Memory B cell (primary cell): ENCODE measurements at places on chromosomes 6 and 20.

- no peak for DNase-seq
Measured at GRCh38 chr6:47207261-47207660, 102.4 kb downstream of the TNFRSF21 start.

DNA sequence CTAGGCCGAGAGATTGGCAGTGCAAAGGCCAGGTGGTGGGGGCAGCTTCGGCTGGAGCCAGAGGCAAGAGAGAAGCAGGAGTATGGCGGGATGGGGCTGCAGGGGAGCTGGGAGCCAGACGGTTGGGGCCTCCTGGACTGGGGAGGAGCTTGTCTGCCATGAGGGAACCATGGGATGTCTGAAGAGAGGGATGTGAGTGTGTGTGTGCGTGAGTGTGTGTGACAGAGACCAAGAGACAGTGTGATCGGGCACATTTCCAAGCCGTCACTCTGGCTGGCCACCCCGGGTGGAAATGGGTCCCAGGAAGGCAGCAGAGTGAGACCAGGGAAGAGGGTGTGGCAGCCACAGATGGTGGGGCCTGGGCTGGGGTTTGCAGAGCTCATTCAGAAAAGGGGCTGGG is 13.8 kb downstream of the PHACTR3 start:
- no peak for DNase-seq

DNA sequence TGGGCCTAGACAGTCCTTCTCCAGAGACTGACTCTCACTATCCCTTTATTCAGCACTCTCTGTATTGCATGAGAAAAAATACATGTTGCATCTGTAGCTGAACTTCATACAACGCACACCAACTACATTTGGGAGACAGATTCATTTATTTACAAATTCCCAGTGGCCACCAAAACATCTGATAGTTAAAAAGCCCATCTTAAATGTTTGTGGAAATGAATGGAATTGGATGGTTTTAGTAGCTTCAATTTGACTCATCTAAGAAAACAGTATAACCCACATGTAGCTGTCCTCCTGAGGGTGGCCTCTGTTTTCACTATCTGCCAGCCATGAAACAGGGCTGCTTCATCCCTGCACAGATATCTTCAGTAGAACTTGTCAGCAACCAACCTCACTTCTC is 116.3 kb downstream of the PCSK2 start:
- DNase-seq: no peak

DNA sequence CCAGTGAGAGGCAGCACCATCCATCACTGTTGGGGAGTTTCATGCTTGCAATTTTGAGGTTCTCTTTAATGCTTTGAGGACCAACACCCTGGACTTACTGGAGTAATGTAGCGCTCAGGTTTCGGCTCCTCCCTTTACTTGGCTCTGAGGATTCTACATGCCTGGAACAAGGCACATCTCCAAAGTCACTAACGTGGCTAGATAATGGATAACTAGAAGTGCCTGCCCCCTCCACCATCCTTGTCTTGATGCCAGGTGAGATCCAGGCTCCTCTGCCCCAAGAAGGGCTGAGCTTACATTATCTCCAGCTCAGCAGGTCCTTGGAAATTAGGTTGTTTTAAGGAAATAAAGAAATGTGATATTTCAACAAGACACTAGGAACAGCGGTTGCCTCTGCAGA is 75.5 kb upstream of the ZNFX1 start:
- no peak for DNase-seq

DNA sequence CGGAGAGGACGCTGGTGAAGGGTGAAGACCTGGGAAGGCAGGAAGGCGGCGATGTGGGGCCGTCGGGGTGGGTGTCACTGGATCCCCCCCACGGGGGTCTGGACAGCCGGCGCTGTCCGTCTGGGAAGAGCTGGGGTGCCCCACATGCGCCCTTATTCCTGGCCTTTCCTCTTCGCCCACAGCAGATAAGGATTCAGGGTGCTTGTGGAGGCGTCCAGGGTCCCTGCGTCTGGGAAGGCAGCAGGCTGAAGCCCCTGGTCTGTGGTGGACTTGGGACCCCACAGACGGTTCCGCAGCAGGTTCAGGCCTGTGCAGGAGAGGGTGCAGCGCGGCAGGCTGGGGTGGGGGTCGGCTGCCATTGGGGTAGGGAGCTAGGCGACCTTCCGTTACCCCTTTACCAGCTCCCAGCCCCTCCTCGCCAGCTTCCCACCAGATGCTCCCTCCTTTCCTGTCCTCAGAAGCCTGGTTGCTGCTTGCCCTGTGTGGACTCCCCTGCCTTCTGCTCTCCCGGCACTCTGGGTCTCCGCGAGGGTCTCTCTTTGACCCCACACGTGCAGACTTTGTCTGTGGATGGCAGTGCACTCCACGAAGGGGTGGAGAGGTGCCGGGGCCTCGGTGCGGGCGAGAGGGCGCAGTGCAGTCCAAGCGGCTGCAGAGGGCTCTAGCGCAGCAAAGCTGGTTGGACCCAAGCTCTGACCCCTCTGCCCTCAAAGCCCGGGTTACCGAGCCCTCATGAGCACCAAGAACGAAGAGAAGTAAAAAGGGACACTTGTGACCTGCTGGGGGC is 2.1 kb upstream of the GATA5 start:
- no peak for DNase-seq

DNA sequence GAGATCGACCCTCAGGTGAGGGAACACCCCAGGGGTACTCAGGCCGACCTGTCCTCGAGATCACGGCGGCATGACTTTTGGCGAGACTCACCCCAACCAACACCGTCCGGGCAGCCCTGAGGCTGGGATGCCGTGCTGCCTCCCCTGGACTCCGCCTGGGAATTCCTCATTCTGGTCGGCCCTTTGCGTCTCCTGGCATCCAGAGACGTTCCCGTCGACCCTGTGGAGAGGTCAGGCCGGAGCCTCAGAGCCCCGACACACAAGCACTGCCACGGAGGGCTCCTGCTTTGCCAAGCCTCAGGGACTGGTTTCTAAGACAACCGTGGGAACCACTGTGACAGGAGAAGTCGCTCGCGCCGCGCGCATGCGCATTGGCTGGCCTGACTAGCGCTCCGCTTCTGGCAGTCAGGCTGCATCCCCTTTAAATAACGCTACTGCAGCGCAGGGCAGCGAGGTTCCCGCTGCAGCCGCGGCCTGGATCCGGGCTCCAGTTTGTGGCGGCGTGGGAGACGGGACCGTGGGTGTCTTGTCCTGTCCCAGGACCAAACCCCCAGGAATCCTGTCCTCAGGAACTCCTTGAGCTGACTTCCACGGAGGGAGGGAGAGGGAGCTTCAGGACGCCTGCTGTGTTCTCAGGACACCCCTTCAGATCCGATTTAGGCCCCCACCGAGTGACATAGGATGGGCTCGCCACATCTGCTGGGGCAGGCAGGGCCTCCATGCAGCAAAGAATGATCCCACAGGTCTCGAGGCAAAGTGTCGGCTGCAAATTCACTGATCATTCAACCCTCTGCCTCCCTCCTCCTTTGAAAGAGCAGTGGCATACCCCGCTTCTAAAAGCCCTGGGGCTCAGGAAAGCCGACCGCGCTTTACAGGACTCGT is 163.2 kb upstream of the ZNF337 start:
- DNase-seq: peak; percentile 62

GRCh38 chr6:106060167-106060566 is 26.0 kb upstream of the PRDM1 start:
- DNase-seq: no peak

GRCh38 chr6:21947731-21948386 is 349.0 kb downstream of the PRL start:
- no peak for DNase-seq

GRCh38 chr6:7587631-7588100 is 2.3 kb upstream of the SNRNP48 start:
- no peak for DNase-seq

DNA sequence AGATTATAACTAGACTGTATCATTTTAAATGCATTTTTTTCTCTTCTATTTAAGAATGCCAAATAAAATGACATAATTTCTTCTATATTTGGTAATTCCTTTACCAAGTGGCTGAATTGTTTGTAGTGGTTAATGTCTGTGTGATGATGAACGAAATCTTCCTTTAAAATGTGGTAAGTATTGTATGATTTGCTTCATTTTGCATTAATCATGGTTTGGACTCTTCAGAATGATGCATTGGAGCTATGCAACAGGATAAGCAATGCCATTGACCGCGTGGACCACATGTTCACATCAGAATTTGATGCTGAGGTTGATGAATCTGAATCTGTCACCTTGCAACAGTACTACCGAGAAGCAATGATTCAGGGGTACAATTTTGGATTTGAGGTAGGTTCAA is 99.6 kb downstream of the MAP3K4 start:
- no peak for DNase-seq

DNA sequence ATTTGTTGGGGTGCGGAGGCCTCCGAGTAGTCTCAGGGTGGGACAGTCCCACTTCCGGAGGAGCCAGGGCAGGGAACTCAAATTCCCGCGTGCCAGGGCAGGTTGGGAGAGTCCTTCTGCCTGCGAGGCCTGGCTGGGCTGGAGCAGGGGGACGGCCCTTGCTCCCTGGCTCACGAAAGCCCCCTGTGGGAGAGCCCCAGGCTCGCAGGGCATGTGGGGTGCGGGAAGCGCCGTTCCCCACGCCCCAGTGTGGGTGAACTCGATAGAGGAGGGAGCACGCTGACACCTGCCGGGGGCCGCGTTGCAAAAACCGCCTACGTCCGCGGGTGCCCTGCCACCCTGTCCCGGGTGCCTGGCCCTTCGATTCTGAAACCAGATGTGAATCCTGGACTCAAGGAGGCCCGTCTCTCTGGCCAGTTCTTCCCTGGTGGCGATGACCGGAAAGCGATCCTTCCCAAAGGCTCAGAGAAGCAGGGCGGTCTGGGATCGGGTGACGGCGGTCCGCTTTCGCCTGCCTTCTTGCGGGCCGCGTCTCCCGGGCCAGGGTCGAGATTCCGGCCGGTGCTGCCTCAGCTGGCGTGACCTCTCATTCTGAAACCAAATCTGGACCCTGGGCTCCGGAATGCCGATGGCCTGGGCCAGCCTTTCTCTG is 1846.5 kb upstream of the DEFB115 start:
- DNase-seq: no peak

DNA sequence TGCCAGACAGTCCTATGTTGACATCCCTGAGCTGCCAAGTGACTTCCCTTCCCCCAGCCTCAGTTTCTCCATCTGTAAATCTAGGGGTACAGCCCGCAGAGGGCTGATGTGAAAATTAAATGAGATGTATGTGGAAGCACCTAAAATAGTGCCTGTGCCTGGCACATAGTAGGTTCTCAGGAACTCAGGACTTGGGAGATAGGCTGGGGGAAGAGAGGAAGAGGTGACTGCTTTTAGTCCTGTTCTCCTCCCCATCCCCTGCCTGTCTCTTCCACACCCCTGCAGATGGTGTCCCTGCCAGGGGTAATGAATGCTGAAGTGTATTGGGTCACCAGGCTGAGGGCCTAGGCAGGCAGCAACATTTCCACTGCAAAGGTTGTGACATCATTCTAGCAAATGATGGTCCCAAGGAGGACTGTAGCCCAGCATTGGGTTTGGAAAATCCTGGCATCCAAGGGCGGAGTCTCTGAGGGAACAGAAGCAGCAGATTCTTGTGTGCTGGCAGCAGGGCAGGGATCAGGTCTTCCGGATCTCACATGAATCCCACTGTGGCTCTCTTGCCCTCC is 1.8 kb downstream of the SNPH start:
- no peak for DNase-seq

GRCh38 chr6:72938104-72938503 is 287.2 kb downstream of the KHDC1L start:
- no peak for DNase-seq

- DNase-seq: no peak
Measured at GRCh38 chr6:53041356-53041755, 23.8 kb upstream of the FBXO9 start.

GRCh38 chr6:136521911-136522310 is 28.3 kb downstream of the MAP7 start:
- no peak for DNase-seq

- no peak for DNase-seq
Measured at GRCh38 chr6:3209114-3210023, 18.1 kb downstream of the TUBB2B start.
